ENCODE measurements at places on chromosomes 5 and 9.

- DNase-seq, result no peak
These were observed 1.7 kb downstream of the SRD5A1 start for GRCh38 chr5:6634788-6635430.

DNA sequence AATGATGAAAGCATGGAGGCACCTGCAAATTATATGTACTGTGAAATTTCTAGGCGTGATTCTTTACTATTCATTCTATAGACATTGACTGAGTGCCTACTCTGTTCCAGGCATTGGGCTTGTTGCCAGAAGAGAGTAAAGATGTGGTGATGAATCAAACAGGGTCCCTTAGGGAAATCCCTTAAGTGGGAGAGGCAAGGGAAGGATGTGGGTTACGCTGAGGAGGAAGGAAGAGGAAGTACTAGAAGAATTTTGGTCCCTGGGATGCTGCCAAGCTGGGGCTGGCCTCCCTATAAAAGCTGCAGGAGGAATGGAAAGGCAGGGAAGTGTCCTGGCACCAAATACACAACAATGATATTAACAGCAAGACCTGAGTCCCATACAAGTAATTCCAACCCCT is 76.7 kb upstream of the SPOCK1 start:
- no peak for DNase-seq

- DNase-seq, result no peak
These were observed 258.7 kb upstream of the ARRDC3 start for GRCh38 chr5:91641730-91642350.

GRCh38 chr5:38151878-38152277 is 106.5 kb upstream of the EGFLAM start:
- DNase-seq, result no peak

DNA sequence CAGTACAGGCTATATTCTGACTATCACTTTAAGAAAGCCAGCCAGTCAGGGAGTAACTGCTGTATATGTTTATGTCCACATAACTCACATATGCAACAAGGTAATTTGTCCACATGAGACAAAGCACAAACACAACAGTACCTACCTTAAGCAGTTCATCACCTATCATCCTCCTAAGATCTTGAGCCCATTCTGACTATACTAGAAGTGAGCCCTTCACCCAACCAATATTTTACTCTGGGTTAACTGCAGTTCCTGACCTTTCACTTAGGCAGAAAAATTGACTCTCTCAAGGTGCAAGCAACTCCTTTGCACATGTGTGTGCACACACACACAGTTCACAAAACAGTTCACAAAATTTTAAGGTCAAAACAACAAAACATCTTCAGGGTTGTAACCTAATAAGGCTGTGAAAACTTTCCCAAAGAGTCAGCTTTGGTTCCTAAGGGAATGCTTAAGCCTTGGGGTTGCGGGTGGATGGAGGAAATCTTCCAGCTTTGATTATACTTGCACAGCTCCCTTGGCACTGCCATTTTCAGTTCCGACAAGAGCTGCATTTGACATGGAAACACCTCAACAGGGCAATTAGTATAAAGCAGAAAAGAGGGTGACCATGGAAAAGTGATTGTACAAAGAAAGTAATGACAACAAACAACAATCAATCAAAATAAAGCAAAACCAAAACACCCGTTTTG is 215.3 kb downstream of the NFIB start:
- DNase-seq, result no peak

DNA sequence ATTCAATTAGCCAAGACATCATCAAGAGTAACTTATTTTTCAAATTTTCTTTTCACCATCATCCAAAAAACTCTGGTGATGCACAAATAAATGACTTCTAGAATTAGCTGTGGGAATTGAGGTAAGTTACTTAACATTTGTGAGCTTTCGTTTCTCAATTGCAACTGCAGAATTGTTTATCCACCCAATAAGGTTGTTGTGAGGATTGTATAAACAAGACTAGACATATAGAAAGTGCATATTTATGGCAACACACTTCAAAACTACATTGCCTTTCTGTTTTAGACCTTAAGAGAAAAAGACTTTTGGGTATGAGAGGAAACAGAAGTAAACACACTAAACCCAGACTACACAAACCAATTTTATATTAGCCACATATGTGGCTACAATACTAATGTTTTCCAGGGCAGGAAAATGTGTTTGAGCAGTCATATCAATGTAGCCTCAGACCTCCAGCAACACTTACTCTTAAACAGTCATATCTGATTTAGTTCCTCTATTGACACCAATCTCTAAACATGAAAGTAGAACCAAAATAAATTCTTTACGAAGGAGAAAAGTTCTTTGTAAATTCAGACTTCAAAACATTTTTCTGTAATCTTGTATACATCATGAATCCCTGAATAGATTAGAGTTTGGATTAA is 488.0 kb upstream of the CYLC2 start:
- no peak for DNase-seq

DNA sequence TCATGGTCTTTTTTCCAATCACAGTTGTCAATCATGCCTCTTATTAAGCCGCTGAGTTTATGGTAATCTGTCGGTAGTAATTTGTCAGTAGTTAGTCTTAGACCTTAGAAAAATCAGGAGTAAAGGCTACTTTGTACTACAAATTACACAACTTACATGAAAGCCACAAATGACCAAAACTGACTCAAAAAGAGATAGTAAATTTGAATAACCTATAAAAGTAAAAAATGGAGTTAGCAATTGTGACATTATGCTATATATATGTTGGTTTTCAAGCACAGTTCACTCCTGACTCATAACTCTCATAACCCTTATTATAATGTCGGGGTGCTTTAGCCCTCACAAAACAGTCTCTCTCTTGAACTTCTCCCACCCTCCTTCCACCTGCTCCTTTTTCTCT is 251.8 kb downstream of the ROR2 start:
- DNase-seq, result no peak

GRCh38 chr9:38000735-38001134 is 68.3 kb downstream of the SHB start:
- no peak for DNase-seq

DNA sequence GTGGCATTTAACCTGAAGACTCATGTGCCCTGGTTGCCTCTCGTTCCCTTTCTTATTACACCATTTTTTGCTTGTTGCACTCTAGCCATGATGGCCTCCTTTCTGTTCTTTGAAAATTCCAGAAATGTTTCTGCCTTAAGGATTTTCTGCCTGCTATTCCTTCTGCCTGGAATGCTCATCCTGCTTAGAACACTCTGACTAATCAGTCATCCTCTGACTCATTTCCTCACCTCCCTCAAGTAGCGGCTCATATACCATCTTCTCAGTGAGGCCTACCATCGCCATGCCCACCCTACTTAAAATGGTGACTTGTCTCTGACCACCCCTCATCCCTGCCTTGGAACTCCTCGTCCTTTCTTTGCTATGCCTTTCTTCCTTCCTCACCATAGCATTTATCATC is 68.8 kb downstream of the KIF4B start:
- no peak for DNase-seq

DNA sequence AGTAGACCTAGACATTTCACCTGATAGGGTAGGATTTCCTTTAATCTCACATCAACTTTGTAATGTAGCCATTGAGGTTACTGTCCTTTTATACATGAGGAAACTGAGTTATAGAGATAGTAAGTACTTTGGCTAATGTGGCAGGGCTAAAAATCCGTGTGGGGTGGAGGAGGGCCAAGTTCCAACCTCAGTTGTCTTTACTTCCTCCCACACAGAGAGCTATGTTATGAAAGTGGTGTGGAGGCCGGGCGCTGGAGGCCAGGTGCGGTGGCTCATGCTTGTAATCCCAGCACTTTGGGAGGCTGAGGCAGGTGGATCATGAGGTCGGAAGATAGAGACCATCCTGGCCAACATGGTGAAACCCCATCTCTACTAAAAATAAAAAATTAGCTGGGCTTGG is 173.3 kb downstream of the PALM2AKAP2 start:
- DNase-seq, result no peak

- no peak for DNase-seq
These were observed 5.7 kb downstream of the SPRY4 start for GRCh38 chr5:142319105-142319504.

- DNase-seq, result no peak
These were observed 640.4 kb upstream of the CDH10 start for GRCh38 chr5:25285136-25285535.

- no peak for DNase-seq
These were observed 202.1 kb downstream of the DEPDC1B start for GRCh38 chr5:60497706-60498500.

GRCh38 chr9:18499980-18500379 is 26.0 kb downstream of the ADAMTSL1 start:
- DNase-seq, result no peak

DNA sequence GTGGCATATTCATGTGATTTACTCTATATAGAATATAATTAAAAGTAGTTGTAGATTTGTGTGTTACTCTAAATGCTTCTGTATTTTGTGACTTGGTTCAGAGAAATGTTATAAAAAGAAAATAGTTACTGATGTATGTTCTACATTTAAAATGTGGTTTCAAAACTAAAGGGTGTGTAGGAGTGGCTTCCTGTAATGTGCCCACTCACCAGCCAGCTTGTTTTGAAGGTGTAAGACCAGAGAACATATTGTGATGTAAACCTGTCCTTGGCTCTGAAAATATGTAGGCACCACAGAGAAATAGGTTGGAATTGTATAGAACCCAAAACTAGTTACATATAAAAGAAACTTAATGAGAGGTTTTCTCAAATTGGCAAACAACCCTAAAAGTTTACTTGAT is 51.2 kb upstream of the ARRDC3 start:
- peak; percentile 23 for DNase-seq

DNA sequence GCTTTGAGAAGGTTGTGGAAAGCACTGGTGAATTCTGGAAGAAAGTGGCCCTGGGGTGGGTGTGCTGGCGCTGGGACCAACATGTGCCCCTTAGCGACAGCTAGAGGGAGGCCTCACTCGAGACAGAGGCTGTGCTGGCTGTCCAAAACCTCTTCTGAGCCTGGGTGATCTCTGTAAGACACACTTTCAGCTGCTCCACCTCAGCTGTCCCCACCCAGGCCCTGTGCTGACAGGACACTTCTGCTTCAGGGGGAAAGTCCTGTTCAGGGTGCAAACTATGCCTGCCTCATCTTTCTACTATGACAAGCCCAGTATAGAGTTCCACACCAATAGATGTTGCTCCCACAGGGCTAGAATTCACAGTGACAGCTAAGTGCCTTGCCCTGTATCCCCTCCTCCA is 426.4 kb downstream of the MED10 start:
- no peak for DNase-seq

DNA sequence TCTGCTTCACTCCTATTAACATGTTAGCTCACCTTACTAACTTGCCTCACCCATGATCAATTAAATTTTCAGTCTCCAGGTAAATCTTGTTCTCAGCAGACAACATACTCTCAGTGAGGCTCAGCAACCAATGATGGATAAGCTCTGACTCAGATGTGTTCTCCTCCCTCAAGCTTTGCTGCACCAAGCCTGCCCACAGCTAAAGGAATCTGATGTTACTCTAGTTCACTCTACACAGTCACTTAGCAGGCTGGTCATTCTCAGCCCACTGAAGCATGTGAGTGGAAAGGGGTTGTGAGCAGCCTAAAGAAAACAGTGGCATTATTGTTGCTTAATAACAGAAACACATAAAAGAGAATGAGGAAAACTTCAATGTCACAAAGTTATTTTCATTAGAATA is 37.3 kb upstream of the CTNND2 start:
- DNase-seq, result no peak
